ENCODE measurements at places on chromosomes 4 and X.

DNA sequence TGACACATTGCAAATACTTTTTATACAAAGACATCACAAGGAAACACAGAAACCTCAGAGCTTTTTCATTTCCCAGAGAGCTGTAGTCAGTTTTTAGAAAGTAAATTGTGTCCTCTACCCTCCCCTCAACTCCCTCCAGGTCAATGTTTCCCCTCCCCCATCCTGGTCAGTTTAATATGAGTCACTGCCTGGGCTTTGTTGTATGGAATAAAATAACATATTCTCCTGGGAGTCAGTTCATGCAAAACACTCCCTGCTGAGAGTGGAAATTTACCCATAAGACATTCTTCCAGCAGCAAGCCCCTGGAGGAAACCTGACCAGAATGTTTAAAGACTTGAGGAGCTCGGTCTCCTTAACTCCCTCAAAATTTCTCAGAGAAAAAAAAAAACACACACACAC lies 270.1 kb upstream of the LDB2 start:
- DNase-seq: no peak

DNA sequence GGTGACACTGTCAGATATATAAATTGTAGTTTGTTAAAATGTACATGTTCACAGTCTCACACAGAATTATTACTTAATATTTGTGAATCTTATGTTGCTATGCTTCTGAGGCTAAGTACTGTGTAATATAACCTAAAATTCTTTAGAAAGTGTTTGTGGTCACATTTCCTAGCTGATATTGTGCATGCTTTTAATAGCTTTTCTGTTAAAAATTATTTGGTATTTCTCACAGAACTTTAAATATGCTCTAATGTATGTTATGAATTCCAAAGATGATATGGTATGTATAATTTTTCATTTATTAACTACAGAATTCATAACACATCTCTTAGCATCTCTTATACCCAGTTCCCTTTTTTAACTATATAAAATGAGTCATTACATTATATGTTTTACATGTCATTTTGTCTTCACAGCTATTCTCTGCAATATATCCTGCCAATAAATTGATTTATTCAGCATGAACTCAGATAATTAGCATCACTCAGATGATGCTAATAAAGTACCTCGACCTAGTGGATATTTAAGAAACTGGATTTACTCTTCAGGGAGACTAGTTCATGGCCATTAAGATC lies 9.3 kb downstream of the PTPN13 start:
- no peak for DNase-seq

DNA sequence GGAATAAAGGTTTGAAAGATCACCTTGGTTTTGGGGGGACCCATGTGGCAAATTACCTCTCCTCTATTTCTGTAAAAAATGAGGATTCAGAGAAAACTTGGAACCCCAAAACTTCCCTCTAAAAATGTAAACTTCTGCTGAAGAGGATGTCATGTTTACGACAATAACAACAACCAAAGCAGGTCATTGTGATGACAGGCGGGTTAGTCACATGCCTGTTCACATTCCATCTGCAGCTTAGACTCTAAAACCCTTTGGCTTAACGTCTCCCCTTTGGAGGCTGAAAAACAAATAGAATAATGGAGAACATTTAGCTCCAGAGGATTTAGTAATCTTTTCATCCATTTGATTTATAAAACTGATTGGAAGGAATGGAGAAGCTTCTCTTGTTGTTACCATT lies 75.0 kb upstream of the FAM9C start:
- DNase-seq: no peak

DNA sequence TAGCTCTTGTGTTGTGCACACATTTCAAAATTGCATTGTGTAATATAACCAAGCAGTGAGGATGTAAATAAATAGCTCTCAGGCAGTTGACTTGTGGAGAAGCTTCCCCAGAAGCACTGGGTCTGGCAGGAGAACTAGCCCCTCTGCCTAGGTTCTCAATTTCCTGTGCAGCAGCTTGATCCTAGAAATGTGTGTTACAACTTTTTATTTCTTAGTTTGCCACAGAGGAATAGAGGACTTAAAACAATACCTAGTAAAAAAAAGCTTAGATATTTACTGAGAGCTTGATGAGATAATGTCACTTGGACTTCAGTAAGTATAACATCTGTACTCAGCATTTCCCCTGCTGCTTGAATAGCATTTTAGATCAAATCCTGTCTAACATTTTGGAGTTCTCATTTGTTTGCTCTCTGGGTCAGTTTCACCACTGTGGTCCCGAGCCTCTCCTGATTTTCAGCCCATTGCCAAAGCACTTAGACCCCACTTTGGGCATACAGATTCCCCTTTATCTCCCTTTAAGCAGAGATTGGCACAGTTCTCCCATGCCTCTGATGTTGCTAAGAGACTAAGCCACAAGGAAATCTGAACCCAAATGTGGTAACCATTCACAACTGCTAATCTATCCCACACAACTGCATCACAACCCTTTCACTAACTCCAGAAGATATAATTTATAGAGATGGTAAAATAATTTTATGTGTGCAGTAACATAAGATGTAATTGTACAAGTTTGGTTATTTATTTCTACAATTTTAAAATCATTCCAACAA lies 98.2 kb upstream of the NRK start:
- no peak for DNase-seq

- DNase-seq: no peak
Observed at GRCh38 chr4:108458681-108459080, 161.7 kb upstream of the RPL34 start.

Data from activated T-helper 1 cell treated with Interleukin-2 at 50 U/mL for 16 hours (primary cell).